ENCODE measurements at places on chromosomes 7 and 10. TPM values are rescaled to one million over a fixed set of nuclear protein-coding genes. Genes with fewer than 3 reads are reported as not detected.

DNA sequence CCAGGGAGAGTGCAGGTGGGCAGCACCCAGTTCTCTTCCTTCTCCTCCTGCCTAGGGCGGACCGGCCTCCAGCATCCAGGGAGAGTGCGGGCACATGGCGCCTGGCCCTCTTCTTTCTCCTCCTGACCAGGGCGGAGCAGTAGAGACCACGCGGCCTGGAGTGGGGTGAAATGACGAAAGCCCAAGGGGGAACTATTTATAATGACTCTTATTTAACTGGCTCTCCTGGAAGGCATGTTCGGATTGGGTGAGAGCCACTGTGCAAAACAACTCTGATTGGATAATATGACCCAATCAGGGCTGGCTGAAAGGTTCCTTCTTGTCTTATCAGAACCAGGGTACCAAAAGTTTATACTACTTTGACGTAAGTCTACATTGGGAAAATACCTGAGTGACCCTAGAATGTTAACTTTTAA is 63.1 kb downstream of the ZNF37A start:
- no peak for DNase-seq

- no peak for DNase-seq
Measured at GRCh38 chr10:91567815-91568214, 65.1 kb downstream of the PPP1R3C start.

GRCh38 chr7:64183126-64183742 is 23.8 kb upstream of the ZNF735 start:
- DNase-seq: peak; percentile 40

DNA sequence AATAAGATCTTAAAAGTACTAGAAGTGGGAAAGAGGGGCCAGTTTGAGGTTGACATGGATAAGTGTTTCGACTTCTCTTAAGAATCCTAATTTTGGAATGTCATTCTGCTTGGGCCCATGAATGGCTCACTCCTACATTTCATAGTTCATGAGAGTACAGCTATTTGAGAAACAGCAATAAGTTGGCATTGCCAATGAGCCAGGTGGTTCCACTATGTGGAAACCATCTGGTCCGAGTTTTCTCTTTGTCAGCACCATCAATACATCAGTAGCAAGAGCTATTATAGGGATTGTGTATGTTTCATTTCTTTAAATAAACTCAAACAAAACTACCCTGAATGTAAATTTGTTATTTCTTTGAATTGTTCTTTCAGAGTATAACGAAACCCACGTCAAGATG is 78.1 kb upstream of the NEBL start:
- no peak for DNase-seq

CAMK2B gene
- not detected for total RNA-seq

TMEM213 gene
- total RNA-seq: not detected

TRIL gene
- total RNA-seq: not detected

DNA sequence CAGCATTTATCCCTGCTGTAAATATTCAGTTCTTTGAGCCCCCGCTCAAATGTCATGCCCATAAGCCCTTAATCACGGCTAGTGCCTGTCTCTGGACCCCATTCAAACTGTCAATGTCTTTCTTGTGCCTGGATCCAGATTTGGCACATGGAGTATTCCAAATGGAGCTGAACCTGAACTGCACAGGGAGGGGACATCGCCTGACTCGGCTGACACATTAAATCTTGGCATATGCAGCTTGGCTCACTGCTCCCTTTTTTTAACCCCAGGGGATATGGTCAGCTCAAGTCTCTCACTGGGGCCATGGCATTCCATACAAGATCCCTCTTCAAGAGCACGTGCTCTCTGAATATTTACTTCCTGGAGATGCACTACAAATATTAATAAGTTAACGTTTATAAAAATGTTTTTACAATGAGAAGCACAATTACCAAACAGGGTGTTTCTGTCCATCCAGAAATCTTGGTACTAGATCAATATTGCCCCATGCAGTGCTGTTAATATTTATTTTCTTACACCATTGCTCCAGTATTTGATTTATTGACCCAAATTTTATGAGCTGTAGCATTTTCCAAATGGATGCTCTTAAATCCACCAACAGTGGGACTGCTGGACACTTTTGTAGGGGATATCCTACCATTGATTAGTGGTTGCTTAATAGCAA is 57.4 kb downstream of the FGFR2 start:
- DNase-seq: no peak

AGR2 gene
- 0.98 TPM for total RNA-seq

GRCh38 chr10:69446229-69446628 is 5.0 kb upstream of the TSPAN15 start:
- no peak for DNase-seq

KCND2 gene
- not detected for total RNA-seq

GRCh38 chr10:97726636-97727178 is 10.2 kb upstream of the ZFYVE27 start:
- peak; percentile 28 for DNase-seq

GNG11 gene
- not detected for total RNA-seq

TAS2R41 gene
- not detected for total RNA-seq

- peak; percentile 53 for DNase-seq
Measured at GRCh38 chr7:136687693-136688322, 180.6 kb upstream of the CHRM2 start.

STK31 gene
- 0.20 TPM for total RNA-seq

SFMBT2 gene
- total RNA-seq: 13.6 TPM

PTPRZ1 gene
- 0.04 TPM for total RNA-seq

DNA sequence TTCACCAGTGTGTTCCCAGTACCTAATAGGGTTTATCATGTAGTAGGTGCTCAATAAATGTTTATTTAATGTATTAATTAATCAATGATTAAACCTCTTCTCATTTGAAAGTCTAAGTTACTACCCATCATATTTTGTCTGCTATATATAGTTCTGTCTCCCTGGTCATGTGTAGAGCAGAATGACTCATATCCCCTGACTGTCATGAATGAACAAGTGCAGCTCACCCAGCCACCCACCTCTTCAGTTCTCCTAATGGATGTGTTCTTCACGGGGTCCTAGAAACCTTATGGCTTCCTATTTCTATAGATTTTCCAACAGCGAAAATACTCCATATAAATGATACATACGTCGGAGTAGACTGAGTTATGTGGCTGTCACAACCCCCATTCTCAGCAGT is 64.5 kb downstream of the HIF1AN start:
- DNase-seq: no peak

MYO1G gene
- 0.62 TPM for total RNA-seq

SLIT1 gene
- 0.09 TPM for total RNA-seq

ACTL6B gene
- not detected for total RNA-seq

- DNase-seq: no peak
Measured at GRCh38 chr10:13163859-13164258, 2.5 kb downstream of the MCM10 start.

DNA sequence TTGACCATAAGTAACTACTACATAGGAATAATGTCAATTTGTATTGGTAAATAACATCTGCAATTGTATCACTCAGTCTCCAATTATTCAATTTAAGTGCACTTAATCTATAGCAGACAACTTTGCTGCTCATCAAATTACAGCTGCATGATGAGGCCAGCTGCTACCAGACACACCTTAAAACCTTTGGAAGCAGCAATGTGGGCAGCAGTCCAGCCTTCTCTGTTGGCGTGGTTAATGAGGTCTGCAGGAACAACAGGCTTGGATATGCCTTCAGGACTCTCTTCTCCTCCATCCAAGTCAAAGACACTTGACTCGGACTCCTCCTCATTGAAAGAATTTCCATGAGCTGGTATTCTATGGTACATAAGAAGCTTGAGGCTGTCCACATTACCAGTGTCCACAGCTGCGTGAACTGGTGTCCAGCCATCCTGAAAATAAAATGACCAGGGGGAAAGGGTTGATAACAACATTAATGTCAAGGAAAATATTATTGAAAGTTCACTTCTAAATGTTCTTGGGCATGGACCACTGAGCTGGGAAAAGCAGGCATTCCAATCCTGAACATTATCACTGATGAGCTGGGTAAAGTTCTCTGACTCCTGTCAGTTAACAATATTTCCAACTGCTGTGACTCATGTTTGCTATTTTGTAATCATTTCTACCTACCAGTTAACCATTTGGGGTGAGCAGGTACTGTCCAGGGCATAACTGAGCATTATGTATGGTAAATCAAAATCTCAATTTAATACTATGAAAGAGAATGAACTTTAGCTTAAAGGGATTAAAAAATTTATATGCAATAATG is 95.7 kb downstream of the CTTNBP2 start:
- DNase-seq: no peak

GRCh38 chr7:27972276-27972675 is 208.3 kb downstream of the JAZF1 start:
- DNase-seq: no peak

CCDC136 gene
- 26.5 TPM for total RNA-seq

SPDYE2B gene
- total RNA-seq: not detected

- DNase-seq: no peak
Measured at GRCh38 chr10:32929634-32930033, 28.4 kb downstream of the ITGB1 start.

MYOF gene
- 0.27 TPM for total RNA-seq

GRCh38 chr7:1041551-1042491 is 2.5 kb upstream of the GPR146 start:
- no peak for DNase-seq

- DNase-seq: no peak
Measured at GRCh38 chr10:22460531-22461403, 115.5 kb downstream of the SPAG6 start.

DNA sequence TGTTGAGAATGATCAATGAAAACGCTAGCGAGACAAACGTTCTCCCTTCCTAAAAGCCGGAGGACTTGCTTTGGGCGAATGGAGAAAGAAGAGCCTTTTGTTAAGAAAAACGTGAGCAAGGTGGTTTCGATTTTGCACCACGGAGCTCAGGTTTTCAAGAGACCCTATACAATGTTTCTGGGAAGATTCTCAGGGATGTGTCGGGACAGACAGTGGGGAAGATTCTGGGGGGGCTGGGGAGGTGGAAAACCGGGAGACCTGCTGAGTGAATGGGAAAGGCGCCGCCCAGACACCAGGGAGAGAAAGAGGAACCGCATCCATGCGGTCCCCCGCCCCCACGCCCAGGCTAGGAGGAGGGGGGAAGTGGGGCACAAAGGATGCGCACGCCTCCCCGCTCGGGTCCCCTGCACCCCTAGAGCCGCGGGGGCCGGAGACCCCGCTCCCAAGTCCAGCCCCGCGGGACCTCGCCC is 745 bp downstream of the YWHAG start:
- peak; percentile 66 for DNase-seq

TAS2R3 gene
- 1.2 TPM for total RNA-seq

DNA sequence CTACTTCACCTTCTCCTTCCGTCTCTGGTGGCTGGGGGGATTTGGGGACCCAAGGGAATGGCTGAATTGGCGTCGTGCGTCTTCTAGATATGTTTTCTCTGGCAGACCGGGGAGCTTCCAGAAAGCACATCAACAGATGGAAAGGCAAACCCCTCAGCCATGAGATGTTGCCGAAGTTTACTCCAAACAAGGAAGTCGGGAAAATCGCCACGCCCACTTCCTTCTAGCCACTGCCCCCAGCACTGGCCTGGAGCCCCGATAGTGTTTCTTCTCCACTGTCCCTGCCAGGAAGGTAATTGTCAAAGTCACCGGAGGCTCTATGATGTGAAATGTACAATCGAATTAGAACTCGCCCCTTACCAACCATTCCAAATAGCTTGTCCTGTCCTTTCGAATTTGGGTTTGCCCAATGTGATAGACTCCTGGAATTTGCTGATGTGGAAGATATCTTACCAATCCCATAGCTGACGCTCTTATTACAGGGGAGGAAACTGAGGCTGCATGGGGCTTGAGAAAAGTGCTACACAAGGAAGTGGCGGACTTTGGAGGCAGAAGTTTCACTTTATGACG is 191.0 kb downstream of the LSM5 start:
- DNase-seq: no peak

ZNF425 gene
- total RNA-seq: 0.66 TPM
